ENCODE measurements at places on chromosomes 7 and 10.

DNA sequence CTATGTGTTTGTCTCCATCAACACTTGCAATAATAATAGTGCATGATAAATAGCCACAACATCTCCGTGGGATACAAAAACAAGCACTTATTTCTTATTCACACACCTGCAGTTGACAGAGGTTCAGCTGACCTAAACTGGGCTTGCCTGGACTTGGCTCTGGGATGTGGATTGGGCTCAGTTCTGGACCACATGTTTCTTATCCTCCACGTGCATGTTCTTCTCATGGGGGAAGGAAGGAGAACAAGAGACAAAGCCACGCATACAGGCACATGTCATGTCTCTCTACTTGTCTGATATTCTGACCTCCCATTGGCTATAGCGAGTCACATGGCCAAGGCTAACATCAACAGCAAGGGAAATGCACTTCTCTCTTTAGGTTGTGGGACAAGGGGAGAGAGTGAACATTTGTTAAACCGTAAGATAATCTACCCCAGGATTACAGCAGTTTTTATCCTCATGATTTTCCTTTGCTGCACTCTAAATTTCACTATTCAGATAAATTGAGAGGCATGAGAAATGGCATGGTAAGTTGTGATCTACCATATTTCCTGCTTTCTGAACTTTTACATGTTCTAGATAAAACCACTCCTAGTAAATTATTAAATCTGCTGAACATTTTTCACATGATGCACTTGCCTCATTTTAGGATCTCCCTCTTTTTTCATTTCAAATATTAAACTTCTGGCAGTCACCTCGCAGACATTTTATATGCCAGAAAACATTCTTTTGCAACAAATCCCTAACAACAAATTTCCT is 33.7 kb downstream of the CFAP58 start:
- no peak for DNase-seq

DNA sequence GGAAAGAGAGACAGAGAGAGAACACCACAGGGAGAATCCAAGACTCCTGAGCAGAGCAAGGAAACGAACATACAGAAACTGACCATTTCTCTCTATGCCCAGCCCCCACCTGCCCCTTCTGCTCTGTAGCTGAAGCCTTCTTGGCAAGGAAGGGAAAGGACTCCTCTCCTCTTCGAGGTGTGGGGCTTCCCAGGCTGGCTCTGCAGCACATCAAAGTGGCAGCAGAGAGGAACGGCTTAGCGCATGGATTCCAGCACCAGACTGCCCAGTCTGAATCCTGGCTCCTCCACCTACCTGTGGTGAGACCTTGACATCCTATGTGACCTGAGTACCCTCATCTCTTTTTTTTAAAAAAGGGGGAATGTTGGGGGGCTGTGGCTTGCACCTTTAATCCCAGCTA is 69.4 kb downstream of the SH3PXD2A start:
- DNase-seq: no peak

DNA sequence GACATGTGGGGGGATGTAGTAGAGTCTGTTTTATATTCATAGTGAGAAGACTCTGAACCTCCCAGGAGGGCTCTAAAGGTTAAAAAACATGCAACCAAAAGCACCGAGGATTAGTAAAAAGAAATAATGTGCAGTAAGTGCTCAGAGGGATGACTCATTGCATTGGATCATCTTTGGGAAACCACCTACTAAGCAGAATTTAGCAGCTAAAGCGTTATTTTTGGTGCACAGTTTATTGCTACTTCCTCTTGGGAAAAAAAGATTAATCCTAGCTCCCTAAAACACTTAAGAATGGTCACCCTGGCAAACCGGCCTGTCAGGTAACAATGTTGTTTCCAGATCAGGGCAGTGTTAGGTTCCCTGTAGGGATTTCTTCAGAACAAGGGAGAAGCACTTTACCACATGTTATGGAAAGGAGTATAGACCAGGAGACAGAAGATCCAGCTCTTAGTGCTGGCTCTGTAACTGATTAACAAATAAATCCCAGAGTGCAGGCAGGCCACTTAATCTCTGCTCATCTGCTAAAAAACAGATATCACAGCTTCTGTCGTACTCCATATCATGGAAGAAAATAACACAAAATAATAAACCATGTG is 44.8 kb upstream of the FAM133B start:
- DNase-seq: no peak

- no peak for DNase-seq
Observed at GRCh38 chr10:72000073-72001032, 36.2 kb downstream of the CHST3 start.

DNA sequence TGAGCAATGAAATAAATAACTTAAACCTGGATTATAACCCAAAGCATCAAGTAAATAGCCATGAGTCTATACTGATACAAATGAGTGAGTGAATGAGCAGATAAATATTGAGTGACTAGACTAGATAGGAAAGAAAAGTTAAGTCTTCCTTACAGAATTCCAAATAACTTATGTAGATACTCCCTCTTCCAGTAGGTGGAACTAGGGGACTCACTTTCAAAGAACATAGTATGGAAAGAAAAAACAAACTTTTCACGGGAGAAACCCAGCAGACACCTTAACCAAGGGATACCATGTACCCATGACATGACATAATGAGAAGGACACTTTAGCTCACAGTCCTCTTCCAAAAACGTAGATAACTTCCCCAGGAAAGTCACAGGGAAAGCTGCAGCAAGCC is 32.2 kb downstream of the CSGALNACT2 start:
- DNase-seq: no peak

DNA sequence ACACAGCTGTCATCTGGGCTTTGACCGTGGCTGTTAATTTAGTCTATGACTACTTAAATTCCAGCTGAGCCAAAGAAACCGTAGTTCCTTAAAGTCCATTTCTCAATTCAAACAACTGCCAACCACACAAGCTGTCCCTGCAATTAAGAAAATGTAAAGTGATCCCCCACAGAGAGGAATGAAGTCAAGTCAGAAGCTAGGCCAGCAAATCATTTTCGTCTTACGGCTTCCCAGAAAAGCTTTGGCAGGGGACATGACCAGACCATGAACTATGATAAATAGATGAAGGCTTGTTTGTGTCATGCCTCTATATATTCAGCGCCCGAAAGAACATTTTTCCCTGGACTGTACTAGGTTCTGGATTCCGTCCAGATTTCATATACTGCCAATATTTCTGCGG is 54.6 kb downstream of the HACD1 start:
- DNase-seq: no peak

DNA sequence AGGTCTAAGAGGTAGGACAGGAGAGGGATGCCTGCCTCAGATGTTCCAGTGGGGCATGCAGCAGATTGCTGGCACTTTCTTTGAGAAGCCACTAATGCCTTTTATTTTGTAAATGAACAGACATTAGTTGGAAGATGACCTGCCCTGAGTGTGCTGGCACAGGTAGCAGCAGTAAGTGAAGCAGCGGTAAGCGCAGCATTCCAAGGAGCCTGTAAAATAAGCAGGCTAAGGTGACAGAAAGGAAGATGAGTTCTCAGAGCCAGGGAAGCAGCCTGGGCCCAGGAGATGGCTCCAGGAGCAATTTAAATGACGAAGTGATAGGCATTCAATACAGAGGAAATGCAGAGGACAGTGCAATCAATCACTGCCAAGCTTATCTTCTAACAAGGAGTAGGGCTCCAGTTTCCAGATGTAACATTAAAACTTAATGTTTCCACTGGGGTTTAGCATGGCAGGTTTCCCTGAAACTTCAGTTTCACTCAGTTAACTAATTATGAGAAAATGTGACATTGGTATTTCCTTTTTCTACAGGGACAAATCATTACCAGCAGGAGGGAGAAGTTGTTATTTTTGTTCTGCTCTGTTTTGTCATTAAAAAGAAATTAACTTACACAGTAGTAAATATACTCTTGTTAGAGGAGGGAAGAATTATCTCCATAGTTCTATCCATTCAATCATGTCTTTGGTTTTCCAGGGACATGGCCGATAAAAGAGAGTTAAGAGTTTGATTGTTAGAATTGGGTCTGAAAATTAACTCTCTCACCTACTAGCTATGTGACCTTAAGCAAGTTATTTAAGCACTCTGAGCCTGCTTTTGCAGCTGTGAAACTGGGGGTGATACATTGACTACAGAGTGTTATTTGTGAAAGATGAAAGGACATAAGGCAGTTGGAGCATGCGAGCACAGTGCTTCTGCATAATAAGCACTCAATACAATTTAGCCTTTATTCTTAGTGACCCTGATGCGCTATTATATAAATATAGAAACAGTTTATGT is 96.6 kb upstream of the PTN start:
- no peak for DNase-seq

GRCh38 chr10:13712837-13713581 is 126.2 kb downstream of the PRPF18 start:
- DNase-seq: no peak

DNA sequence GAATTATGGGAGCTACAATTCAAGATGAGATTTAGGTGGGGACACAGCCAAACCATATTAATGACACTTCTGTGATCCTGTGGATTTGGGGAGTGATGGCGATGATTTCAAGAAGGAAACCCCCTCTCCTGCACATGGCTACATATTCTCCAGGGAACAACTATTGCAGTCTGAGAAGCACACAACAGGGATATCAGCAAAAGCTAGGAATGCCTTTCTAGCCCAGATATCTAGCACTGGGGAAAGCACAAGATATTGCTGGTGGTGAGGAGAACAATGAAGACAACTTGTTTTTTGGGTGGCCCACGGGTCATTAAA is 24.3 kb downstream of the EPDR1 start:
- DNase-seq: no peak
